RPMI8226 (cell line): ENCODE measurements at places on chromosomes 2 and 18.

GRCh38 chr2:96681540-96681939 is 39.0 kb downstream of the FER1L5 start:
- DNase-seq: no peak

DNA sequence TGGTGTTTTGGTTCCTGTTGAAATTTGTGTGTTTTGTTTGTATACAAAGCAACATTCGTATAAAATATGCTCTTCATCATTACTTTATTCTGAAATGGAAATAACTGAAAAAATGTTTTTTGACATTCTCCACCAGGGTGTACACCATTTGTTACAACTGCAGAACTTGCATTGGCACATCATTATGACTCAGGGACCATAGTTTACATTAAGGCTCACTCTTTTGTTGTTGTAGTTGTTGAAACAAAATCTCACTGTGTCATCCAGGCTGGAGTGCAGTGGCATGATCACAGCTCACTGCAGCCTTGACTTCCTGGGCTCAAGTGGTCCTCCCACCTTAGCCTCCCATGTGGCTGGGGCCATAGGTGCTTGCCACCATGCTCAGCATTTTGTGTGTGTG is 676.6 kb downstream of the TDRD15 start:
- DNase-seq: no peak

GRCh38 chr2:230765611-230766300 is 53.1 kb downstream of the CAB39 start:
- no peak for DNase-seq

DNA sequence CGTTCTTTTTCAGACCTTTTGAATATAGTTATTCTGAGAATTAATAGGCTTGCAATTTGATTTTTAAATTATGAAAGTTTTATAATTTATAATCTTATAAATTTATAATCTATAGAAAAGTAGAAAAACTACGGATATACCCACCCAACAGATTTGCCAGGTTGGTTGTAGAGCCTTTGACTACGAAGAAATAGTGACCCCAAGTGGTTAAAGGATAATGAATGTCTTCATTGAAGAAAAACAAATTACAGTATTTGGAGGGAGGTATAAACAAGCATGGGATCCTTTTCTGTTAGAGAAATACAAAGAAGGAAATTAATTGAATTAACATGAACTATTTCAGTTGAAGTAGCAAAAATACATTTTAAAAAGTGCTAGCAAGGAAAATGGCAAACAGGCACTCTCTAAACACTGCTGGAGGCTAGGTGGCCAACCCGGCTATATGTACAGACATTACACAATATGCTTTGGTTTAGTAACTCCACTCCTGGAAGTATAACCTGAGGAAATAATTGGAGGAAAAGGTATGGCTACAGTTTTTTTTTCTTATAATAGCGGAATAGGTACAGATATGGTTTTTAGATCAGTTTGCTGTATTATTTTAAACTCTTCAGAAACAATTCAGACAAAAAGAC is 110.9 kb downstream of the MIB1 start:
- DNase-seq: peak; percentile 21

DNA sequence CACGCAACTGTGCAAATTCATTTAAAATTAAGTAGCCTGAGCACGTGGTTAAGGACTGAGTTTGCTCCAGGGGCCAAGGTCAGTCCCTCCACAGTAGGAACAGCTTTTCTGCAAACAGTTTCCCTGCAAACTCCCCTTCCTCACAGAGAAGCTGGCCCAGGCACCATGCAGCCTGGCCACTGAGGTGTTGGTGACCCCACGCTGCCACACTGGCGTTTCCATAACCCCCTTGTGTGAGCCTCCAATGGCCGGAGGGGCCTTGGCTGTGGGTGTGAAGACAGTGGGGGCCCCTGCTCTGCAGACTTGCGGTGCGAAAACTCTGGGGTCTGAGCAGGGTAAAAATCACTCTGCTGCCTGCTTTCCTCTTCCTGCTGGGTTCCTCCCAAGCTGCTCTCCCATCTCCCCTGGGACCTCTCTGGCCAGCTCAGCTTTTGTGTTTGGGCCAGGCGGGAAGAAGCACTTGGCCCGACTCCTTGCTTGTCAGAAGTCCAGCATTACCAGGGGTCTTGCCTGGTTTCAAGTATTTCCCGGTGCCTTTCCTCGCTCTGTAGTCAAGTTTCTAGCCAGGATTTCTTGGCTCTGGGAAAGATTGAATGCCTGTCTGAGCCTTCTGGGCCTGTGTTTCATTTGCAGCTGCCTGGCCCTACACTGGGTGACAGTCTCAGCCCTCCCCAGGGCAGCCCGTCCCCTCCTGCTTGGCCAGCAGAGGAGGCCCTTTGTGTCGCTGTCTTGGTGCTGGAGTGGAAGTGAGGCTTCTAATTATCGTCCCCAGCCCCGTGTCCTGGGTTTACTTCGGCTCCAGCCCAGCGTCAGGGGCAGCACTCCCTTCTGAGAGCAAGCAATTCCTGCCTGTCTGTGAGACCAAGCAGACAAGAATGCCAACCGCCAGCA is 131.4 kb upstream of the SLC1A4 start:
- DNase-seq: no peak

GRCh38 chr2:156320486-156321098 is 11.9 kb downstream of the NR4A2 start:
- no peak for DNase-seq

- no peak for DNase-seq
Observed at GRCh38 chr2:152580714-152581113, 136.5 kb downstream of the PRPF40A start.

DNA sequence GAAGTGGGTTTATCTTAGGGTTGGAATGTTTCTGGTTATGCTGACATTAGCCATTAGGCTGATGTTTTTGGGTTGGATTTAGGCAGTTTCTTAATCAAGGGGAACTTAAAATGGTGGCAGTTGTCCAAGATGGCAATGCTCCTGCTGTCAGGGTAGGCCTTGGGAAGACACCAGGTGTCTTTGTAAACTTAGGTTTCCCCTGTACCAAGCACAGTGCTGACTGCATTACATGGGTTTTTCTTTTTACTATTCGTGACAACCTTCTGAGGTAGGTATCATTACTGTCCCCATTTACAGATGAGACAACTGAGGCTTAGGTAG is 528 bp upstream of the ATG16L1 start:
- no peak for DNase-seq

DNA sequence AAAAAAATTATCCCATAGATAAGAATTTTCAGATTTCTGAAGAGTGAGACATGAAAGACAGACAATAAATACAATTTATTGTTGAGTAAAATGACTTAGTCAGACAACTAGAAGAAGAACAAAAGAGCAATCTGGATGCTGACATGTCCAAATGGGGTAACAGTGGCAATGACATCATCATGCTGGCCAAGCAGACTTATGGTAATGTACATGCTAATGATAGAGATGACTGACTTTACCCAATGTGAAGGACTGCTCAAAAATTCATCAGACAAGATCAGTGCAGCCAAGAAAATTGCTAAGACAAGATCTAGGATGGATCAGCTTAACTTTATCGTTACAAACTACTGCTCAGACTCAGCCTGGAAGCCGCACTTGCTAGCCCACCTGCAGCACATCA is 70.5 kb upstream of the SRD5A2 start:
- DNase-seq: no peak

DNA sequence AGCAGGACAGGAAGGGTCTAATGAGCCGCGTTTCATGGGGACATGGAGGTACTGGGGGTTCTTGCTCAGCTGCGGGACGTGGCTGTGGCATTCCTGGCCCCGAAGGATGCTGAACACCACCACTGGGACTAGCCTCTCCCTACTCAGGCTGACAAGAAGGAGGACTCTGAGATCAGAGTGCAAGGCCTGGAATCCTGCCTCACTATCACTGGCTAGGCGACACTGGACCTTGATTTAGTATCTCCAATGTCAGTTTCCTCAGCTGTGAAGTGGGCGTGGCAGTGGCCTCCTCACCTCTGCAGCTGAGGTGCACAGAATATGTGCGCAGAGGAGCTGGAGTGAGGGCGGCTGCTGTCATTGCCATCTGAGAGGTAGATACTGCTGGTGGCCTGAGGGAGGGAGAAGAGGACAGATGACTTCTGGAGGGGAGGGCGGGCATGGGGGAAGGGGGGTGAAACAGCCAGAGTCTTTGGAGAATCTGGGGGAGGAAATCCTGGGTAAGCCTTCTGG is 157.8 kb upstream of the CAPN13 start:
- DNase-seq: no peak

DNA sequence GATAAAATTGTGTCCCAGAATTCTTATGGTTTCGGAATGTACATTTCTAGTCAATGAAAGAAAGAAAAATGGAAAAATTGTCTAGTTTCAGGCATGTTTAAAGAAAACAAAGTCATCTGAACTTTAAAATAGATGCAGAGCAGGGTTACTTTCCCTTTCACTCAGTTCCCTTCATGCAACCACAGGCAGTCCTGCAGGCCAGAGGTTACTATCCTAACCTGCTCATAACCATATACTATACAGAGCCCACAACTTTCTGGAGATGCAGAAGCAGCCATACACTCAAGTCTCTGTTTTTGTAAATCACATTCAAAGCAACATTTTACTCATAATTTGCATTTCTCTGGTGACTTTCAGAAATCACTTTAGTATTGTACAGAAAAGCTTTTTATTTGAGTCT is 690.3 kb downstream of the MBD2 start:
- no peak for DNase-seq

DNA sequence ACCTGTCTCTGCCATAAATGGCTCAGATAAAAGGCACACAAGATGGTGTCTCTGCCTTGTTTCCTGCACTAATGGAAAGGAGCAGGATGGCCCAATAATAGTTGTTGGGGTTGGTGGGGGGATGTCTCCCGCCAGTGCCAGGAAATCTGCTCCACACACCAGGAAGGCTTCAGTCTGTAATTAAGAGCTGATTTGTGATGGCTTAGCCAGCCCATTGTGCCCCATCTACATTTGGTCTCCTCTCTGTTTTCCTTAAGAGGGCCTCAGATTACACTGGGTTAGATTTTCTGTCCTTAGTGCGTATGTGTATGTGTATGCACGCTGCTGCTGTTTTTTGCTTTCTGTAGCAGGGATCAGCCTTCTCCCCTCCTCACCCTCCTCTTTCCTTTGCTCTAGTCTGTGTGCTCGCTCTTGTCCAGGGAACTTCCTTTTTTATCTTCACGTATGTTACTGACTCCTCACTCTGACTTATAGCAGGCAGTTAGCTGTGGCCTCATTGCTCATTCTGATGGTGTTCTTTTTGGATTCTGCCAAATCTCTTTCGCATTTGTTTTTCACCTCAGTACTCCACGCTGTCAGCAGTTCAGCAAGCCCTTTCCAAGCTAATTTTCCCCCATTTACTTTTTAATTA is 33.4 kb upstream of the MGAT5 start:
- DNase-seq: no peak

DNA sequence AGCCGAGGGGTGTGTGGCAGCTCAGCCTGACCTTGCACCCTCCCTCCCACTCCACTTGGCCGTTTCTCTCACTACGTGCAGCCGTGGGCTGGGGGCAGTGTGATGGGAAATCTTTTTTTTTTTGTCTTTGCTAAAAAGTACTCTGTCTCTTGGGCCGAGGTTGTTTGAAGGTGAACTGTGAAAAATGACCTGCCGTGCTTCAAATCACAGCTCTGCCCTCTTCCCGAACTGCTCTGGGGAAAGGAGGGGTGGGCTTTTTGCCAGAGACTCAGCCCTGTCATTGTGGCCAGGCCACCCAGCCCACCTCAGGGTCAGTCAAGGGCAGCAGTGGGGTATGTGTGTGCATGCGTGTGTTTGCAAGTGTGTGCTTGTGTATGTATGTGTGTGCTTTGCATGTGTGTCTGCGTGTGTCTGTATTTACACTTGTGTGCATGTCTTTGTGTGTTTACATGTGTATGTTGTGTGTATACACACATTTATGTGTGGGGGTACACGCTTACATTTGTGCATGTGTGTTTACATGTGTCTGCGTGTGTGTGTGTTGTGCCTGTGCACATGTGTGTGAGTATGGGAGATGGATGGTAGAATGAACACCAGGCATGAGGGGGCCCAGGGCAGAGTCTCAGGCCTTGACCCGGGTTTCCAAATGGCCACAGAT is 61.3 kb upstream of the HAAO start:
- no peak for DNase-seq

DNA sequence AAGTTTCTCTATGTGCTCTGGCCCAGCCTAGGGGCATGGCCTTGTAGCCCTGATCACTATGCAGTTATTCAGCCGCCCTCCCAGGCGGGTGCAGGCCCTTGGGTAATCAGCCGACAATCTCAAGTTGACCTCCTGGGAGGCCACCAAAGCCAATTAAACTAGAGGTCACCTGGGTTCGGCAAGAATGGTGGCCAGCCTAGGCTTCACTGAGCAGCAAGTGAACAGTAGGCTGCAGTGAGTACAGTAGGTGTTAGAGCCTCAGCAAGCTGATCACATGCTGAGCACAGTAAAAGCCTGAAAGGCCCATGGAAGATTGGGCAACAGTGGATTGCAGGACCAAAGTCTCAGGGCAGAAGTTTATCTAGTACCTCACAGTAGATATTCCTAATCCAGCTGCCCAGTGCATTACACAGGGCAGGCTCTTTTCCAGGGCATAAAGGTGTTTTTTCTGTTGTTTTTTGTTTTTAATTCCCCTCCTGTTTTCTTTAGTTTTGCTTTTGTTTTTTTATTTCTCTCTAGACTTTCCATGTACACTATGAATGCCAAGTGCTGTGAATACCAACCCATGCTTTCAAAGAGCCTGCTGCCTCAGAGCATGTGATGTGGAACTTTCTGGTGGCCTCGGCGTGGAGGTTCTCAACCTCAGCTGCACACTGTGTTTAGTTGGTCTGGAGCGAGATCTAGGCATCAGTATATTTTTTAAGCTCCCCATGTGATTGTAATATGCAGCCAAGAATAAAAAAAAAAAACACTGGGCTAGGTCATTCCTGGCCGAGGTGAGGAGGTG is 55.9 kb upstream of the ATL2 start:
- no peak for DNase-seq

DNA sequence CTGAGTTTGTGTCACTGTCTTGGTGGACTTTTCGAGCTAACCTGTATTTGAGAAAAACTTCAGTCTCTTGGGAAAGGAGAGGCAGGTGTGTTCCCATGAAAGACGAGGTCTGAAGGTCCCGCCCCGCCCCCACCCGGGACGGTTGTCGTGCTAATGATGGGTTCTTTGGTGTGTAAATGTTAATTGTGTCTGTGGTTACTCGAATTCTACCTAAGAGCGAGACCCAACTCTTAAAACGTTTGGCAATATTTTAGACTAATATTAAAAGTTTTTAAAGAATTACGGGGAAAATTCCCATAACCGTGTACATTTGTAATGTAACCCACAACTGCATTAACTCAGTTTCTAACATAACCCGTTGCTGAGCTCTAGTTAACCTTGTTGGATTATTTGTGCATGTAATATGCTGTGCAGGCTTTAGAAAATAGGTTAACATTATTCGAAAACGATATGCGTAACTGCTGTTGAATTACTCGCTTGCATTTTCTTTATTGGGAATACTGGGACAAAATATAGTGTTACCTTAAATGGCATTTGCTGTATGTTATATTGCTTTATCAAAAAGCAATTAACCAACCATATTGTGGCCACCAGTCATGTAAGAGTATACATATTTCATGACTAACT is 833 bp downstream of the EPB41L5 start:
- no peak for DNase-seq

- no peak for DNase-seq
Observed at GRCh38 chr2:71791501-71792135, 338.3 kb downstream of the DYSF start.

GRCh38 chr2:46871976-46872381 is 43.6 kb downstream of the MCFD2 start:
- no peak for DNase-seq
